A549 treated with CORT108297 at 1 μM for 4 hours (cell line): ENCODE measurements at places on chromosomes 1 and 21. TPM values are rescaled to one million over a fixed set of nuclear protein-coding genes. Genes with fewer than 3 reads are reported as not detected.

AMY1B gene
- total RNA-seq, result not detected in 5 replicates

IGSF9 gene
- total RNA-seq, result 0.17 to 0.29 TPM (median 0.22 TPM) in 5 replicates

CELA3B gene
- total RNA-seq, result not detected in 5 replicates

TDRD5 gene
- total RNA-seq, result 0.03 to 0.06 TPM (median 0.05 TPM) in 4 of 5 replicates, not detected in the other

OVAAL gene
- total RNA-seq, result 0.06 to 0.12 TPM (median 0.08 TPM) in 3 of 5 replicates, not detected in the others
